Glutamatergic neuron (in vitro differentiated cells): ENCODE measurements at places on chromosomes 1 and 21. TPM values are rescaled to one million over a fixed set of nuclear protein-coding genes. Genes with fewer than 3 reads are reported as not detected.

Gene NCF2
- total RNA-seq, result not detected

Gene KISS1
- total RNA-seq, result not detected

Gene CAPN8
- not detected for total RNA-seq

Gene KDF1
- 1.2 TPM for total RNA-seq

Gene DMBX1
- not detected for total RNA-seq

Gene FCRL1
- total RNA-seq, result not detected

Gene COL8A2
- not detected for total RNA-seq

- DNase-seq, result no peak
Observed at GRCh38 chr1:198880397-198880796, 241.6 kb downstream of the PTPRC start.

- no peak for DNase-seq
Observed at GRCh38 chr21:42248783-42249597, 30.1 kb downstream of the ABCG1 start.

DNA sequence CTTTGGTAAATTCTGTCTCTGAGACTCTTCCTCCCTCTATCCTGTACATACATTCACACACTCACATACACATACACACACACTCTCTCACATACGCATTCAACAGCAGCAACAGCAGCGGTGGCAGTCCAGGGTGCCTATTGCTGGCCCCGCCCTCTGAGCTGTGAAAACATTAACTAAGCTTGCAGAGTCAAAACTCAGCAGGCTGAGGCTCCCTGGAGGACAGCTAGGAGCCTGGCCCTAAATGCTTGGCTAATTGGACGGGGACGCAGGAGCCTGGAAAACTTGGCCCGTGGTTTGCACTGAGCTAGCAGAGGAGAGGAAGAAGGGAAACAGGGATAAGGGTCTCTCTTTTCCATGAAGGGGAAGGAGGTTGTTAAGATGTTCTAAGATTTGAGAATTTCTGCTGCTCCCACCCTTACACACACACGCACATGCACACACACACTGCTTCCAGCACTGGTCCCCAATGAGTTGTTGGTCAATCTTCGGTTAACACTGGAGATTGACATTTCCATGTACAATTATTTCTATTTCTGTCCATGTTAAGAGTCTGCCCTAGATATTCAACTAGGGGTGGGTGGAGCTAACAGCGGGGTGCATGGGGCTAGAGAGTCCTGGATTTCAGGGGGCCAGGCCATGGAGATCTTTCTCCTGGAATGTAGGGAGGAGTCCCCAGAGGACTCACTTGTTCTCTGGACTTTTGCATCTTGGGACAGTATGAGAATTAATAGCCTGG is 94.2 kb downstream of the PLXNA2 start:
- peak; percentile 66 for DNase-seq

GRCh38 chr1:60835649-60836048 is 246.7 kb upstream of the NFIA start:
- no peak for DNase-seq

DNA sequence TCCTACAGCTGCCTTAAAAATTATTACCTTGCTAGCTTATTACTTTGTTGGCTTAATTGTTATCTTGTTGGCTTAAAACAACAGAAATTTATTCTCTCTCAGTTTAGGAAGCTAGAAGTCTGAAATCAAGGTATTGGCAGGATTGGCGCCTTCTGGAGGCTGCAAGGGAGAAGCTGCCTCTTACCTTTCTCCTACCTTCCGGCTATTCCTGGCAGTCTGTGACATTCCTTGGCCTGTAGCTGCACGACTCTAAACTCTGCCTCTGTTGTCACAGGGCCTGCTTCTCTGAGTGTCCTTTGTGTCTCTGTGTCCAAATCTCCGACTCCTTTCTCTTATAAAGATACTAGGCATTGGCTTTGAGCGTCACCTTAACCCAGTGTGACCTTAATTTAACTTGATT is 579.9 kb upstream of the B3GALT2 start:
- DNase-seq, result no peak

- peak; percentile 22 for DNase-seq
Observed at GRCh38 chr1:79497193-79497773, 490.8 kb upstream of the ADGRL4 start.

GRCh38 chr1:164667600-164667999 is 108.6 kb downstream of the PBX1 start:
- DNase-seq, result no peak

DNA sequence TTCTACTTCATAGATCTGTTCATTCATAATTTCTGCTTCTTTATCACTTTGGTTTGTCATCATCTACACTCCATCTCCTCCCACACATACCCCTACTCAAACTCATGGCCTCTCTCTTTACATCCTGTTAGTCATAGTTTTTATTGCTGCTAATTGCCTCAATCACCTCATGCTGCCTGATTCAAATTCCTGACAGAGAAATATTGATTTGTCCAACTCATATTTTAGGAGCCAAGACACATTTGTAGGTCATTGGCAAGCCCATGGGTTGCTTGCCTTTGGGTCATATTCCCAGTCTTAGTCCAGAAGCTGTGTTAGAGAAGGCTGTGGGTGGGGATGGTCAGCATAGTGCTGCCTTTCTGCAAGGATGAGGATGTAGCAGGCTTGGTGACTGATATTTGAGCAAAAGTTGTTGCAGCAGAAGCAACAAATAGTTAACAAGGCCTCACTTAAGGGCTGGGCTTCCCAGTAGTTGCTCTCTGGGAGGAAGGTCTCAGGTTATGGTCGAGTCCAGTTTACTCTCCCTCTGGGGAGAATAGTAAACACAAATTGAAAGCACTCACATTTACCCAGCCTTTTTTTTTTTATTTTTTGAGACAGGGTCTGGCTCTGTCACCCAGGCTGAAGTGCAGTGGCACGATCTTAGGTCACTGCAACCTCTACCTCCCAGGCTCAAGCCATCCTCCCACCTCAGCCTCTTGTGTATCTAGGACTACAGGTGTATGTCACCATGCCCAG is 22.4 kb upstream of the EPS15 start:
- no peak for DNase-seq

- no peak for DNase-seq
Observed at GRCh38 chr1:58324558-58324957, 222.0 kb downstream of the OMA1 start.

GRCh38 chr1:56527548-56528302 is 51.6 kb downstream of the PLPP3 start:
- no peak for DNase-seq

- DNase-seq, result peak; percentile 61
Observed at GRCh38 chr1:2821966-2822620, 20.6 kb upstream of the TTC34 start.

DNA sequence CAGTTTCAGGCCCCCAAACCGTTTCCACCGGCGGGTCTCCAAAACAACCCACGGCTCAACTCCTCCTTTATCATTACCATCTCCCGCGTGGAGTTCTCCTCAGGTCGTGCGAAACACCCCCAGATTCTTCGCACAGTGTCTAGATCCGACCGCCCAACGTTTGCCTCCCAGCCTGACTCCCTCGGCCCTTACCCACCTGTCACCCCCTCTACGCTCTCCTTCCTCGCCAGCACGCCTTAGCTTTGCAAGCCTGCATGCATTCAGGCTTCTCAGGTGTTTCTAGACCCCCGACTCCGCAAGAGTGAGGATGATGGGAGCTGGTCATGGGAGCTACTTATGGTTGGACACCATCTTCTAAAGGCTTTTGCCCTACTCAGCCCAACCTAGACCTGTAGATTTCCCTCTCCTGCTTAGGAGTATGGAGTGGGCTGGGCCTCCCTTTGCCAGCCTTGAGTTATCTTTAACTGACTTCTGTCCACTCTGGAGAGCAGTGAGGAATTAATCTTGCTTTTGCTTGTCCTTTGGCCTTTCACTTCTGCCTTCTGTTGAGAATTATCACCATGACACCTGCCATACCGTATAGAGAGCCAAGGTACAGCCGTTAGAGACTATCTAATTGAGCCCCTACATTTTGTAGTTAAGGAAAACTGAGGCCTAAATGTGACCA is 865 bp downstream of the ATP5IF1 start:
- DNase-seq, result no peak

GRCh38 chr21:29148530-29148929 is 18.1 kb downstream of the MAP3K7CL start:
- no peak for DNase-seq

DNA sequence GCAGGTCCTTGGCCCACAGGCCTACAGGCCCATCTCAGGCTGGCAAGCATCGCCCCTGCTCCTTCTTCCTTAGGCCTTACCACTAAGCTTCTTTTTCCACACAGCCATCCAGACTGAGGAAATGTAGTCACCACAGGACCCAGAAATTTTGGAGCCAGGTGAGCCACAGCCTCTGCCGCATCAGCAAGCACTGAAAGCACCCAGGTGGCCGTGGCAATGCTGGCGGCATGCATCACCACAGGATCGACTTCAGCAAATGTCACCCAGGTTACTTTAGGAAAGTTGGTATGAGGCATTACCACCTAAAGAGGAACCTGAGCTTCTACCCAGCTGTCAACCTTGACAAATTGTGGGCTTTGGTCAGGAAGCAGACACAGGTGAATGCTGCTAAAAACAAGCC is 11.6 kb downstream of the PIGM start:
- DNase-seq, result no peak

DNA sequence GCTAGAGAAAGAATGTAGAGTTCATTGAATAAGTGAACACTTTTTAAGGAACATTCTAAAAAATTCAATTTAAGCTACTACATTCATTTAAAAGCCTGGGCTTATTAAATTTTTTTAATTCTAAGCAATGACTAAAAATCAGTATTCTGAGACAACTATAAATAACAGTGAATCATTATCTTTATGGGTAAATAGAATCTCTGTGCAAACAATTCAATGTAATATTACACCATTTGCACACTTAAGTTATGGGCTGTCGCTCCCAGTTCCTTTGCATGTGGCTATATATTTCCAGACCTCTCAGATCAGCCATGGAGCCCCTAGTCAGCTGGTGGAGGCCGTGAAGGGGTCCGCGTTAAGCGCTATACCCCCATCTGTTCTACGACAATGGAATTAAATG is 65.1 kb downstream of the KCNK1 start:
- DNase-seq, result no peak

DNA sequence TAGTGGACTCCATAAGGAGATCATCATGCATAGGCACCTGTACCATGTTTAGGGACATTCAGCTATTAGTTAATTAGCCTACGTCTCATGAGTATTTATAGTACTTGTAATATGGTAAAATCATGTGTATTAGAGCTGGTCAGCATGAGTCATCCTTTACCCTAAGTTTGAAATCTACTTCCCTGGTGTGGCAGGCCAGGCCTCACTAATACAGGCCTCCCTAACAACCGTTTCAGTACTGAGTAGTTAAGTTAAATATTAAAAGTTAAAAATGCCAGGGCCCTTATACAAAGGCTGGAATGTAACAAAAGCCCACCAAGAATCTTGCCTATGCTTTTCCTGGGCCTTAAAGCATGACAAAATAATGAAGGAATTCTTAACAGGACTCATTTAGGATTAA is 356.3 kb upstream of the DPYD start:
- no peak for DNase-seq

DNA sequence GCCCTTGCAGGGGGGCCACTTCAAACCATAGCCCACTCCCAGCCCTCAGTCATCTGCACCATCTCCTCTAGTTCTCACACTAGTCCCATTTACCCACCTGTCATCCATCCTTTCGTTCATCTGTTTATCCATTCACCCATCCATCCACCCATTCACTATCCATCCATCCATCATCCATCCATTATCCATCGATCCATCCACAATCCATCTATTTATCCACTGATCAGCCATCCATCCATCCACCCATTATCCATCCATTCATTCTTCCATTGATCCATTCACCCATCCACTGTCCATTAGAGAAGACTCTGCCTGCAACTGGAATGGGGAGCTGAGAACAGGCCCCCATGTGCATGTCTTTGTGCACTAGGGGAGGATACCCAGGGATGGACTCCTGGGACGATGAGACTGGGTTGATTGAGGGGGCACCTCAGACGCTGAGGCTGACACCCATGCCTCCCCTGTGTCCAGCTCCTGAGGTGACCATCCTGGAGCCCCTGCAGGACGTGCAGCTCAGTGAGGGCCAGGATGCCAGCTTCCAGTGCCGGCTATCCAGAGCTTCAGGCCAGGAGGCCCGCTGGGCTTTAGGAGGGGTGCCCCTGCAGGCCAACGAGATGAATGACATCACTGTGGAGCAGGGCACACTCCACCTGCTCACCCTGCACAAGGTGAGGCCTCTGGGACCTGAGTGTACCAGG is 97.9 kb downstream of the TRIM11 start:
- no peak for DNase-seq

GRCh38 chr1:1441002-1441888 is 5.8 kb downstream of the VWA1 start:
- DNase-seq, result peak; percentile 66

DNA sequence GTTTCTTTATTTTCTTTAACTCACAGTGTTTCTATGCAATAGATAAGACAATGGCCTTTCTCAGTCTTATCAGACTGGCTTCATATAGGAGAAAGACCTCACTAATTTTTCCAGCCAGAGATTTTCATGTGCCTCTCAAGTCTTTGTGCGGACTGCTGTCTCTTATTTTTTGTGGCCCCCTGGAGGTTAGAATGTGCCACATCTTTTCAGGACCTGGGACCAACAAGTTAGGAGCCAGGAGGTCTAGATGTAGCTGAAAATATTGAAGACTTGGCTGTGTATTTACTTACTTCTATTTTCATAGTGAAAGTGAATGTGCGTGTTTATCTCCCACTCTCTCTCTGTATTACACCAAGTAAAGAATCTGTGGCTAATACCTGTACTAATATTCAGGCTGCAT is 42.1 kb upstream of the CFHR3 start:
- DNase-seq, result no peak

DNA sequence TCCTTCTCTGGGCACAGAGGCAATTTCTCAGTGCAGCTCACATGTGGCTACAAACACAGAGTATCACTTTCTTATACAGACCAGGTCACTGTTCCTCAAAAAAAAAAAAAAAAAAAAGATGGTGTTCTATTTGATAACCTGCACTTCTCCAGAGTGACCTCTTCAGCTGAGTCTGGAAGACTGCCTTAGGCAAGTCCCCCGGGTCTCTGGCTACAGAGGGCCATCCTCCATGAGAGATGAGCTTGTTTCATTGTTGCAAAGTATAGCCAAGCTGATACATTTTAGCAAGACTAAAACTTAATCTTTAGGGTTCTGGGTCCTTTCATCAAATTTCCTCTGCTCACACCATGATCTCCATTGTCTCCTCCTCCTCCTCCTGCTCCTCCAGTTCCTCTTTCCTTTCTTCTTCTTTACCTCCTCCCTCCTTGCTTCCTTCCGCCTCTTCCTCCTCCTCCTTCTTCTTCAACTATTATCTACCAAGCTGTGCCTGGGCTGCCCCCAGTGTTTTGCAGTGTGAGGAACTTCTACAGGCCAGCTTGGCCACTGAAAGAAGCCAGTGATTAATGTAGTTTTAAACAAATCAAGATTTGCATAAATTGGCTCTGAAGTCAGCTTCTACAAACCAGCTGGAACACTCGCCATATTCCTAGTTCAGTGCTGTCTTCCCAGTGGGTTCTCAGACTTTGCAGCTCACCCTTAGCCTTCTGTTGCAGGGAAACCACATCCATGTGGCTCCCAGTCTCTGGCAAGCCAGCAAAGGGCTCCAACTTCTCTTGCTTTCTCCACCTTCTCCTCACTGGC is 139.4 kb downstream of the RUNX1 start:
- no peak for DNase-seq

GRCh38 chr1:24725209-24725651 is 20.0 kb upstream of the CLIC4 start:
- DNase-seq, result no peak
